Kidney (tissue), 22 donors: ENCODE measurements at places on chromosomes 1 and 21.
A peak's percentile ranks its signal among the peaks of the same experiment; 100 is the strongest.

DNA sequence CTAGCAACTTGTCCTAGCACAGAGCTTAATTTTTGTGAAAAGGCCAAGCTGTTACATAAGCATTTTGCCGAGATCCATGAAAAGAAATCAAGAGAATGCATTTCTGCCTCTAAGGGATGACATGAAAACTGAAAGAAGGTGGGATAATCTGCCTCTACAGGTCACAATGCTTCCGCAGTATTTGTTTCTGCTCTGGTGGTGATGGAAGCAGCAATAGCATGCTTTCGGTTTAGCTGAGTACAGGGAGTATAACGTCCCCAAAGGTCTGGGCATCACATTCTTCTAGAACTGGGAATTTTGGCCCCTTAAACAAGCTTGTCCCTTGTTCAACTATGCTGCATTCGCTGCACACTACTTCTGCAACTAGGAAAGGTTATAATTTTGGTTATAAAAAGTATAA is 14.4 kb upstream of the MAGI3 start:
- peak; percentile 37 for DNase-seq

DNA sequence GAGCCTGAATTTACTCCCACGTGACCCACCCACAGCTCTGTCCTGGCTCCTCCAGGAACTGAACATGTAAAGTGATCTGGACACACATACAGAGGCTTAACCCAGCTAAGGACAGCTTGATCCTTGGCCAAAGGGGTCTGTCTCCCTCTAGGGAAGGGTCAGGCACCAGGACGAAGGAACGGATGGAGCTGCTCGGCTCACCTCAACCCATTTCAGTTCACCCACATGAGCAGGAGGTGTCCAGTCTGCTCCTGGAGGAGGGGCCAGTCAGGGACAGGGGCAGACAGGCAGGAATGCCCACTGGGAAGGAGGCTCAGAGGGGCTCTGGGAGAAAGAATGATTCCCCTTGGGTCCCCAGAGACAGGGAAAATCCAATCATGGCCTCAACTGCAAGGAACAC is 567.2 kb downstream of the PTPRU start:
- no peak for DNase-seq

GRCh38 chr1:169327875-169328274 is 39.7 kb downstream of the NME7 start:
- DNase-seq: no peak

GRCh38 chr1:108695535-108695934 is 3.4 kb downstream of the PRPF38B start:
- DNase-seq: no peak

DNA sequence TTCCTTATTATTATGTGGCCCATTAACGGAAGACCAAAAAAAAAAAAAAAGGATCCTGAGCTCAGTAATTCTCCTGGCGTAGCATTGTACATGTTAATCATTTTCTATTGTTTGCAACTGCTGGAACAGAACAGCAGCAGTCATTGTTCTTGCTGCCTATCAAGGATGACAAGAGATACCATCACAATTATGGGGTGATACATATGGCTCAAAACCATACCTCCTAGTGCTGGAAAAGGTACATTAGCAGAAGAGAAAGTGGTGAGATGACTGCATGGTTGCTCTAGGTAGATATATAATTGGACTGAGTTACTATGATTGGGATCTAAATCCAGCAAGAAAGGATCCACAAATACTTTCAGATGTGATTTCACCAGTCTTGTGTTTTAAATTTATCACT is 13.3 kb upstream of the TLR5 start:
- no peak for DNase-seq

GRCh38 chr1:61184040-61184713 is 101.8 kb downstream of the NFIA start:
- peak; percentile 80 for DNase-seq

- DNase-seq: no peak
These were observed 251.3 kb downstream of the PCP4 start for GRCh38 chr21:40118527-40118926.

- no peak for DNase-seq
These were observed 54.5 kb upstream of the NADK start for GRCh38 chr1:1832820-1833219.

DNA sequence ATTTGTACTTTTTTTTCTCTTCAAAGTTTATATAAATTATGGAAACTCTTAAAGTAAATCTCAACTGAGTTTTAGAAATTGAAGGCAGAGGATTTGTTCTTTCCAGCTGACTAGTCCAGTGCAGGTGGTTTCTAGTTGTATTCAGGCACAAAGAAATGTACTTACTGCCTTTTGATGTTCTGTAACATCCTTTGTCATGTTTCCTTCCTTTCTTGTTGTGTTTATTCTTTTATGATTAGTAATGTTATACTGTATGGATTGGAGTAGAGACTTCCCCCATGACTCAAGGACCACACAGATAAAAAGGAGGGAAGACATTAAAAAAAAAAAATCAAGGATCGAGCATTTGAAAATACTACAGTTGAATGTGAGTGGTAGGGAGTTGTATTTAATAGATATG is 8.0 kb downstream of the HIPK1 start:
- DNase-seq: no peak
